ENCODE measurements at places on chromosomes 3 and 15.
A peak's percentile ranks its signal among the peaks of the same experiment; 100 is the strongest.

DNA sequence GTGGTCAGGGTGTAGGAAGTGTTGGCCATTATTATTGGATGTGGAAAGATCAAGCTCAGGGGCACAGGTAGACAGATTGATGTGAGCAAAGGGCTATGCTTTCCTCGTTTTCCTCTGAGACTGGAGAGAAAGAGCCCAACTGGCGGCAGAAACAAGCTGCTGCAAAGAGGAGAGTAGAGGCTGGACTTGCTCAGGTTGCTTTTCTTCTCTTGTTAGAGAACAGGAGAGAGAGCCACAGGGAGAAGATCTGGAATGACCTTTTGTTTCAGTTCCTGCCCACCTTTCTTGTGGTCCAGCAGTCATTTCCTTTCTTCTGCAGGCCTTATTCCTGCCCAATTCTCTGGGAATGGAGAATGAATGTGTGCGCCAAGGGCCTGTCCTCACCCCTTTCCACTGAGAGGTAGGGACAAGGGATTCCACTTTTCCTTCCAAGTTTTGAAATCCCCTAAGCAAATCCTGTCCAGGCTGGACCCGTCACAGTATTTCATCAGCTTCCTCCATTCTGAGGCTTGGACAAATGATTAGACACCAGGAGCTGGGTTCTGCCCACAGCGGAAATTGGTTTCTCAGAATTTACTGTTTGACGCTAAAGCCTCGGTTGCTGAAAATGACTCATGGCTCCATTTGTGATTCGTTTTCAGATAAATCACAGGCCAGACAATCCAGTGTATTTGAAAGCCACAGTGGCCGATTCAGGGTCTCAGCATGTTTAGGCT, 16.1 kb downstream of the ZNF80 start:
- DNase-seq: no peak

DNA sequence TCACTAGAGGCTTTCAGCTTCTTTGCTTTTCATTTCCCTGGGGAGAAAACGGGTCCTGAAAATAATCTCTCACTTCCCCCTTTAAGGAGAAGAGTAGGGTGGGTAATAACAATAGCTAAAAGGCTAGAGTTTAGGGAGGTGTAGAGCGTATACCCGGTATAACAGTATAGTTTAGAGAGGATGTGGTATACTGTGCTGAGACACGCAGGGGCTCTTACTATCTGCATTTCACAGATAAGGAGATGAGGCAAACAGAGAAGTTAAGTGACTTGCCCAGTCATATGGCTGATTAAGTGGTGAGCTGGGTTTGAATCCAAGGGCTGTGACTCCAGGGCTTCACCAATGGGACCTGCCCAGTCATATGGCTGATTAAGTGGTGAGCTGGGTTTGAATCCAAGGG, 15.0 kb upstream of the KCNMB3 start:
- DNase-seq: peak; percentile 63

DNA sequence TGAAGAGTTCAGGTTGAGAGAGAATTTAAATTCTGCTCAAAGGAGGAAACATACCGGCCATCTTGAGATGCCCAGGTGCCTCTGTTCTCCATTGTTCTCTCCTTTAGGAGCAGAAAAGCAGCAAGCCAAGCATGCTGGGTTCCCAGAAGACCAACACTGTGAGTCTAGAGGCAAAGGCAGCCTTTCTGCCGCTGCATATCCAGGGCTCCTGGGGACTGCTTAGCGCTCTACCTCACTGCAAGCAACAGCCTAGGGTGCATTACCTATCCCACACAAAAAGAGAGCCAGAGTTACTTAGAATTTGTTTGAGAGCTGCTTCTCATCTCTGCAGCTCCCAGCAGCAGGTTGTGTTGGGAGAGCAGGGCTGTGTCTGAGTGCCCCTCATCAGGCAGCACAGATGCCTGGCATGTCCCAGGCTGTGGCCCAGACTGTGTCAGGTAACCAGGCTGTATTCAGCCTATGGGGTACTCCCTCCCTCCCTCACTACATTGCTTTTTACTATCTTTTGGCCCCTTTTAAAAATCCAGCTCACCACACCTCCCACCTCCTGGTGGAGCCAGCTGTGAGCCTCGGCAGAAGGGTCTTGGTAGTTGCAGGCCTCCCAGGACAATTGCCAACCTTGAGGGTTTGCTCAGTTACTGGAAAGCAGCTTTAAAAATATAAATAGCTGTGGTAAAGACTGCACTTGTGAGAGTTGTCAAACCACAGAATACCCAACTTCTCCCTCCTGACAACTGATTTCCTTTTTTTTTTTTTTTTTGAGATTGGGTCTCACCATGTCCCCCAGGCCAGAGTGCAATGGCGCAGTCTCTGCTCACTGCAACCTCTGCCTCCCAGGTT, 30.2 kb downstream of the BCL2L10 start:
- DNase-seq: no peak

GRCh38 chr3:129260606-129261005, 11.2 kb downstream of the COPG1 start:
- DNase-seq: no peak

DNA sequence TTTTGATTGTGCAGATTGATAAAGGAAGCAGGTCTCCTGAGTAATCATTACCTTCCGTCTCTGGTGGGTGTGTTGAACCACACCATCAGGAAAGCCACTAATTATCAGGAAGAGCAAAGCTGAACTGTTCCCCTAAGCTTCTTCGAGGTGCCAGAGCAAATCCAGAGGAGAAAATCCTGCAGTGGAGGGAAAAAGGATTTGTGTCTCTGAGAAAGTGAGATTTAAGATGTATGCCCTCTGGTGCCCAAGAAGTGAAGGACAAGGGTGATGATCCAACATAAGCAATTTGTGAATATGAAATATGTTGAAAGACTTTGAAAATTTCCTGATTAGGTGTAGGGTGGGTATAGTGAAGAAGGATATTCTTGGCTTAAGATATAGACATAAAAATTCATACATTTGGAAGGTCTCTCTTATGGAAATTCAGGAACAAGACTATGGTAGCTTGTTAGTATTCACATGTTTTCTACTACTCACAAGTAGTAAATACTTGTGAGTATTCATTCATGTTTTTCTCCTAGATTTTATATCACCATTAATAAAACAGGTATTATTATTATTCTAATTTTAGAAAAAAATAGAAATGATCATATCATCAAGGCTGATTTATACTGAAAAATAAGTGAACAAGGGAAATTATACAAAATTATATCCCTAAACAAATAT, 34.8 kb downstream of the COMMD2 start:
- peak; percentile 7 for DNase-seq

DNA sequence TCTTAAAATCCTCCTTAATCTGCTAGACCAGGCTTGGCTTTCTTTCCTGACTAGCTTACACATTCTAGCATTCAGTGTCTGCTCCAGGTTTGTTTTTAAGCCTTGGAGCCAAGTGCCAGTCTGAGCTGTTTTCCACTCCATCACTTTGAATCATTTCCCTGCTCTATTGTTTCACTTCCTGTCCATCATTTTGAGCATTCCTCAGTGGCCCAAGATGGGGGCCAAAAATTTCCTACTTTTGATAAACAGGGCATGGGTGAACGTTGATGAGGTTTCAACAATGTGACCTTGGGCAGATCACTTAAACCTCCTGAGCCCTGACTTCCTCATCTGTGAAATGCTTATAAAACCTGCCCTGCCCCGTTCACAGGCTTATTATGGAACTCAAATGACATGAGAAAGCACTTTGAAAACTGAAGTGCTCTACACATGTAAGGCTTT, 4.4 kb downstream of the CYP19A1 start:
- no peak for DNase-seq

- peak; percentile 36 for DNase-seq
These were observed 161.5 kb upstream of the PFN2 start for GRCh38 chr3:150132101-150132749.

- DNase-seq: peak; percentile 79
These were observed 9.1 kb upstream of the LEKR1 start for GRCh38 chr3:156816794-156817645.

GRCh38 chr3:169206828-169207488, 456.6 kb downstream of the MECOM start:
- DNase-seq: no peak

- no peak for DNase-seq
These were observed 67.7 kb downstream of the SCN5A start for GRCh38 chr3:38581774-38582173.

DNA sequence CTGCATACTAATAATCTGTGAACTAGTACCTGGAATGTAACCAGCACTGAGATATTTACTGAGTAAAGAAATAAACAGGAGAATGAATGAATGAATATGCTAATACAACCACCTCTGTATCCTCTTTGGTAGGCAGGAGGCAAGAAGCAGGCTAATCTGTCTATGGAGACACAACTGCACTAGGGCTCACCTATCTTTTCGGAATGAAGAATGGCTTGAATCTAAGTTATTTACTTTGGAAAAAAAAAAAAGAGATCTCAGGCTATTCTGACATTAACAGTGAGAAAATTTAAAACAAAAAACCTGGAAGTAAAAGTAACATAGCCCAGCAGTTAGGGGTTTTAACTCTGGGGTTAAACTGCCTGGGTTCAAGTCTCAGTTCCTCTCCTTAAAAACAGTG, 174.2 kb downstream of the FOXP1 start:
- DNase-seq: no peak

DNA sequence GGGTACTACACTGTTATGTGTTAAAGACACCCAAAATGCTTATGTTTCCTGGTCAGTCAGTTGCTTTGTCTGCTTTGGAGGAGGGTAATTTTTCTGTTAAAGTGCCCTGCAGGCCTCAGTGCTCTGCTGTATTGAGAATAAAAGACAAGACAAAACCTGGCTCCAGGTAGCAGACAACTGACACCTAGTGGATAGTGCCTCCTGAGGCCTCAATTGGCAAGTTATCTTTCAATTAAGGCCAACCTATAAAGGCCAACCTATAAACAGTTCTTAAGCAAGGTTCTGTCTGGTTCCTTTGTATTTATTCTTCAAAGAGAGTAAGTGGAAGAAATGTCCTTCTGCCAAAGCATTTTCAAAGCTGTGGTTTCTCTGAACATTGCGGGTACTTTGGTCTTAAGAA, 773.8 kb downstream of the MECOM start:
- DNase-seq: no peak

DNA sequence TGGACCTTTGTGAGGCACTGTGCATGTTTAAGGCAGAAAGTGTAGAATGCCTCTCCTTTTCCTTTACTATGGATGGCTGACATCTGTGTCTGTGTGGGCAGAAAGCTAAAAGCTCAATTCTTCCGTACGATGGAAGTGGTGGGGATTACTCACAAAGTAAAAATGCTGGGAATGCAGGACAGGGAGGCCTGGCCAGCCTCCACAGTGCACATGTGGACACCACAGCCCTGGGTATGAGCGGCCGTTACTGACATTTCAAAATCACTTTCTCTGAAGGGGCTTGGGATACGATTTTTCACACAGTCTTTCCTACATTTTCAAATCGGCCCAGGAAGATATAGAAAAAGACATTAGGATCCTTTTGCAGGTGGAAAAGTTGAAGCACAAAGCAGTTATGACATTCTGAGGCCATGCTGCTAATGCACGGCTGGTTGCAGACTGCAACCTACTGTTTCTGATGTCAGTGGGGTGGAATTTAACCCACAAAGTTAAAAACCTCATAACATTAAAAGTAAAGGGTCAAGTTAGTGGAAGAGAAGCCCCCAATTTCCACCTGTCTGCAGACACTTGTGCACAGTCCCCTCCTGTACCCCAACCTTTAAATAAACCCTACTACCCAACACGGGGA, 27.9 kb downstream of the EHD4 start:
- DNase-seq: no peak

DNA sequence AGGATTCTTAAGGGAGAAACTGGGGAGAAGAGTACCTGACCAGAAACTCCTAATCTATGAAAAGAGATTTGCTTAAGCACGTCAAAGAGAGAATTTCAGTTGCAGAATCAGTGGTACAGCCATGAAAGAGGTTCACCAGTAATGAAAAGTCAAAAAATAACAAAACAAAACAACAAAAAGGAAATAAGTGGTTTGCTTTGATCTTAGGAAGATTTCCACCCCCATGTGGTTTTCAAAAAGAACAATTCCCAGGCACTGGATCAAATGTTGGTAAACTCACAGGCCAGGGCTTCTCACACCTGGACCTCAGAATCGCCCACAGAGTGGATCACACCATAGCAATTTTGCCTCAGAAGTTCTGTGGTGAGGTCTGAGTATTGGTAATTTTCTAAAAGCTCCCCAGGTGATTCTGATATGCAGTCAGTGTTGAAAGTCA, 67.5 kb downstream of the TMEM39A start:
- DNase-seq: no peak

DNA sequence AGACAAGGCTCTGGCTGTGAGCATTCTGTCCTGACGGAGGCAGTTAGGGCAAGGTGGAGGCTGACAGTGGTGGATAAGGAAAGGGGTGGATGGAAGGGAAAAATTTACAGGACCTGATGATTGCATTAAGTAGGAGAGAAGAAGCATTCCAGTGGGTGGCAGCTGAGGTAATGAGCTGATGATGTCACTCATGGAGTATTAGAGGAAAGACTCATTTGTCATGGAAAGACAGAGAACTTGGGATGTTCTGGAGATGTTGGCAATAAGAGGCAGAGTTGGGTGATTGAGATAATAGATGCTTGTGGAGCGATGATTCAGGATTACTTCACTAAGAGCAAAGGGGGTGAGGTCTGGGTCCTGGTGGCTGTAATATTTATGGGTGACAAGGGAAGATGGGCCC, 63.6 kb upstream of the SCN5A start:
- no peak for DNase-seq

DNA sequence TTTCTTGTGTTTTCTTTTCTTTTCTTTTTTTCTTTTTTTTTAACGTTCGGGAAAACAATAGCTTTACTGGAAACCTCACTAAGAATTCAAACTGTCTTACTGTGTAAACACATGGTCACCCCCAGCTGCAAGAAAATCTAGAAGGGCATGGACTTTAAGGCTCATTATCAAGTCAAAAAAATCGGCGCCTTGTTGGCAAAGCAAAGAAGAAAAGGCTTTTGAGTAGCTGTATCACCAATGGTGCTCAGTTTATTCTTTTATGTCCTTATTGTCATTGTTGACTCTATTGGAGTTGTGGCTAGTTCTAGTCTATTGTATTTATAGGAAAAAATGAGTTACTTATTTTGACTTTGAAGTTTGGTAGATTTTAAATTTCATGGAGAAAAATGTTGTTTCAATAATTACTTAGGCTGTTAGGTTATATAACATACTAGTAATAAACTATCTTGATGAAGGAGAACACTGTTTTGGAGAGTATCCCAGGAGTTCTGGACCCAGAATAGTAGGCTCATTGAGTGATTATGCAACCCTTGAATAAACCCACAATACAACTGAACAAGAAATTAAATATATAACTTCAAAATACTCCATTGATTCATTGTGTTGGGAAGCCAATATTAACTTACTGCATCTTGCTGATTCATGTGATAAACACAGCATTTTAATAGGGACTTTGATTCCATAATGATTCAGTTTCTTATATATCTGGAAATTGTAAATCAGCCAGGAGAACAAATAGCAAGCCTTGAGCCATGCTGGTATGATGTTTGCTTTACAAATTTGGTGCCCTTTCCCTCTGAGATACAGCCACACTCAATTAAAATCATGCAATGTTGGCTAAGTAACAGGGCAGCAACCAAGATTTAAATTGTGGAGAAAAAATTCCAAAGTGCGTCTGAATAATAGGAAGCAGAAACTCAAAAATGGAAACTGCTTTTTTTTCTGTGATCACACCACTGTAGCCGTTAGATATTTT, 27.8 kb upstream of the GOLIM4 start:
- no peak for DNase-seq

Data from germinal center (tissue), 1 donor.